ENCODE measurements at places on chromosomes 11 and 22.
A peak's percentile ranks its signal among the peaks of the same experiment; 100 is the strongest.

DNA sequence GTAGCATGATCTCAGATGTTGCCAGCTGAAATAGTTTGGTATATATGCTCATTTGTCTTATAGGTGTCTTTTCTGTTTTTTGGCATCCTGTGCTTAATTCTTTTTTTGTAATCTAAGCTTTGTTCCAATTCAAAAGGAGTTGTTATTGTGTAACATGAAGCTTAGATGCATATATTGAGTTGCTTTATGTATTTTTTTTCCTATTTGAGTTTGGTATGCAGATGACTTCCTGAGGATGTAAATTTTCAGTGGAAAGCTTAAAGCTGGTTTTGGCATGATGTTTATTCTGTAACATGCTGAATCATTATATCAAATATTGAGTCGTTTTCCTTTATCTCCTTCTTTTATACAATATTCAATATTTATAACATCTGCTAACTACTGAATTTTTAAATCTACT lies 69.4 kb downstream of the DDX10 start:
- no peak for DNase-seq

DNA sequence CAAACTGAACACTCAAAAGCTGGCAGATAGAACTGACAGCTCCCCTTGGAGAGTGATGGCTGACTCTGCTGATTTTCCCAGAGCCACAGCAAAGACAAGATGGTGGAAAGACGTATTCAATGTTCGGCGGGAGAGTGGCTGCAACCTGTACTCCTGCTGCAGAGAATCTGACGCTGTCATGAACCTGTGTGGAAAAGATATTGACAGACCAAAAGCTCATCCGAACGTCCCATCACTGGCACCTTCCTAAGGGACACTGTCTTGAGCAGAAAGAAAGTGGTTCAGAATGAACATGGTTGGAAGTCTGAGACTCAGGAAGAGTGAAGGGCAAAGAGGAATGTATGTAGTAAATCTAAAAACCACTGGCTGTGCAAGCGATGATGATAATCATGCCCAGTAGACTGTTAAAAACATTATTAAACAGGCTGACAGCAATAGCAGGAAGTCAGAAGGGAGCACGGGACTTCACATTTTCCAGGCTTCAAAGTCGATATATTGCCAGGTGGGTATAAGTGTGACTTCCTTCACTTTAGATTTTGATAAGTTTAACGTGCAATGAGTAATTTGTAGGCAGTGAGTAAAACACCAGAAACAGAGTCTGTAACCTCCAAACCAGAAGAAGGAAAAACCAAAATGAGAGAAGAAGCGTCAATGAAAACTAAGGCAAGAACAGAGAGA lies 6.2 kb upstream of the IL17REL start:
- DNase-seq = no peak

DNA sequence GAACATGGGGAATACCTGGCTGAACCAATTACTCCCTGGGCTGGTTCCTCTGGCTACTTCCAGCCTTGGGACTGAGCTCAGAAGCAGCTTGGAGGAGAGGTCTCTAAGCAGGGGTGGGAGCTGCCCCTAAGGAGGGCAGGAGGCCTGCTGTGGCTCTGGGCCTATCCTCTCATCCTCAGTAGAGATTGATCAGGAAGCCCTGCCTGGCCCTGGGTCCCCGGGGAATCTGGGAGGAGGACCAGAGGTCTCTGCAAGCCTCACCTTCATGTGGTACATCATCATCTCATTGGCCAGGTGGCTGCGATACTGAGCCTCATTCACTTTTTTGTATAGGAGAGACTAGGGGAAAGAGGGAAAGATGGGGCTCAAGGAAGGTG lies 91.1 kb downstream of the PDE2A start:
- no peak for DNase-seq

- DNase-seq = no peak
Measured at GRCh38 chr11:80838153-80838552, 1397.3 kb upstream of the TENM4 start.

- DNase-seq = no peak
Measured at GRCh38 chr22:48845356-48845936, 982.2 kb downstream of the BRD1 start.

GRCh38 chr11:91761406-91762025 lies 463.1 kb upstream of the FAT3 start:
- DNase-seq = no peak

DNA sequence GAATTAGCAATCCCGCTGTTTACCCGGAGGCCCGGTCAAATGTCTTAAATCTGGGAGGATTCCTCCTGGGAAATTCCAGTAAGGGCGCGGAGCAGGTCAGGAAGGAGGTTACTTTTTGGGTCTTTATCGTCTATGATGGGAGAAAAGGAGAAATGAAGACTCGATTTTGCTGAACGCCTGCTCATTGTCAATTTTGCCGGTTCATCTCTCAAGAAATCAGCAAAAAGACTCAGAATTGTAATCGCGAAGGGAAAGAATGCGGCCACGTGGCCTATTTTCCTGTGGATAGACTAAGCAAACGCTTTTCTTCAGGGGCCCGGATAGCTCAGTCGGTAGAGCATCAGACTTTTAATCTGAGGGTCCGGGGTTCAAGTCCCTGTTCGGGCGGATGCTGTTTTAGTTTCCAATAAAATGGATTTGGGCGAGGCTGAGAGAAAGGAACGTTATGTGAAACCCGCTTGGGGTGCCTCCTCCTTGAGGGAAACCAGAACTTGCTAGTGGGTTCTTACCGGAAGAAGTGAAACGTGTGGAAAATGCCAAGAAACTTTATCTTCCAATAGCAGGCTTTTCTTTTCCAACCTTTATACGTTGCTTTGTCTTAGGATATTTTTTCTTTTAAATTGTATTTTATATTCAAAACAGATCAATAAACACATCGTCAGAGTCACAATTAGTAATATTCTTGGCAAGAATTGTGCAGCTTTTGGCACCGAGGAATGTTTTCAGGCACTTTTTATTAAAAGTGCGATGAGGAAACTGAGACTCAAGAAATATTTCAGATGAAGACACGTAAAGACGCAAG lies 45.0 kb downstream of the OR4D9 start:
- DNase-seq = no peak

- DNase-seq = peak; percentile 10
Measured at GRCh38 chr11:119488256-119488995, 65.5 kb upstream of the THY1 start.

GRCh38 chr22:28736301-28737155 lies 5.1 kb downstream of the CHEK2 start:
- DNase-seq = no peak

DNA sequence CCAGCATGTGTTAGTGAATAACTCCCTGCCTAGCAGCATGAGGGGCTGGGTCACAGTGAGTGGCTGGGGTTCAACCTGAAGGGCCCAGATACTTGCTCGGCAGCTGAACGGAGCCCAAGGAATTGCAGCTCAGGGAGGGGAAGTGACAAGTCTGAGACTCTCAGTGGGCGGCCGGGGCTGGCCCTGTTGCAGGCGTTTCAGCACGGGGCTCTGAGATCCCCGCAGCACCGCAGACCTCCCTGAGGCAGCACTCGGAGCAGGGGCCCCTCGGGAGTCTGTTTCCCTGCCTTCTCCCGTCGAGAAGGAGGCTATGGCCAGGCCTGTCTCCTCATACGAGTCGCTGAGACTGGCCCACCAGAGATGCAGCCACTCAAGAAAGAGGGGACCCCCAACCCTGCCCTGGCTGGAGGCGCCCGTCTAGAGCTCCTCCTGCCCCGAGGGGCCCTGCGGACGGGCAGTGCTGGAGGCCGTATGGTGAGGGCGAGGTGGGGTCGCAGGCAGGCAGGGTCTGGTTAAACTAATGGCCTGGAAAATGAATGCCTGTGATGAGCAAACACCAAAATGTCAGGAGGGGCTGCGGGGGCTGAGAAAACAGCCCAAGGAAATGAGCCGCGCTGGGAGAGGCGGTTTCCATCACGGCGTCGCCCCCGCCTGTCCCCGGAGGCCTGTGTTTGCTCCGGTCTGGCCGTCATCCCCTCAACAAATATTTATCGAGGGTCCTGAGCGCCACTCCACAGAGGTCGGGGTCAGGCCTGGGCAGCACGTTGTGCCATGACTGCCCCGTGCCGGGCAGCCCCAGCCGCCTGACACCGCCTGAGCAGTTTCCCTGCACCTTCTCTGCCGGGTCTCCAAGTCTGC lies 9.3 kb downstream of the TSSC4 start:
- DNase-seq = no peak

Data from omental fat pad (tissue), 4 donors.